ENCODE measurements at places on chromosomes 2 and 18. TPM values are rescaled to one million over a fixed set of nuclear protein-coding genes. Genes with fewer than 3 reads are reported as not detected.

The VSNL1 gene
- total RNA-seq: not detected

The LIMS1 gene
- 126 TPM for total RNA-seq

The TMEM163 gene
- not detected for total RNA-seq

The PROC gene
- not detected for total RNA-seq

The CFAP210 gene
- total RNA-seq: not detected

The LYG1 gene
- total RNA-seq: 2.5 TPM

The RAD51AP2 gene
- total RNA-seq: not detected

The CTLA4 gene
- 18.4 TPM for total RNA-seq

- no peaks in the 10 kb centered on the region for H3K36me3 ChIP-seq
- no peaks in the 10 kb centered on the region for H3K27me3 ChIP-seq
- DNase-seq: no peak
- H3K4me3 ChIP-seq: no peak overlapping the region
- H3K4me1 ChIP-seq: no peaks in the 10 kb centered on the region
- no peak overlapping the region for H3K27ac ChIP-seq
Measured at GRCh38 chr18:6711467-6711866, 18.0 kb upstream of the ARHGAP28 start.

GRCh38 chr2:173467751-173468150 lies 113.1 kb downstream of the CDCA7 start:
- H3K4me3 ChIP-seq: no peak overlapping the region
- no peaks in the 10 kb centered on the region for H3K36me3 ChIP-seq
- no peaks in the 10 kb centered on the region for H3K4me1 ChIP-seq
- H3K27me3 ChIP-seq: no peaks in the 10 kb centered on the region

- no peaks in the 10 kb centered on the region for H3K4me1 ChIP-seq
- no peaks in the 10 kb centered on the region for H3K27me3 ChIP-seq
- DNase-seq: no peak
- H3K4me3 ChIP-seq: no peak overlapping the region
- H3K36me3 ChIP-seq: peaks cover 3% of the 10 kb centered on the region
Measured at GRCh38 chr2:241974851-241975592, 105.5 kb downstream of the RTP5 start.

DNA sequence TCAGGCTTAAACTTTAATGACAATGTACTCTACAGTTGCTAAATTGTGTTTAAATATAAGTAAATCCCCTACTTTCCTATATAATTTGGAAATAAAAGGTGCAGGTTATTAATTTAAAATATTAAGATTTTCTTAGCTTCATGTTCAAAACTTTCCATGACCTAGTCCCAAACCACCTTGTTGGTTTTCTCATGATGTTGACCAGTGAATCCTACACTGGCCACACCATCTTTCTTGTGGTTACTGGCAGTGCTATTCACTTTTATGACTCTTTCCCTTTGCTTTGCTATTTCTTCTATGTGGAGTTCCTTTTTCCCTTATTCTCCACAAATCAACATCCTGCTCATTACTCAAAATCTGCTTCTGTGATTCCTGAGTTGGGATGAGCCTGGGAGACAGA lies 138.6 kb upstream of the NDUFV2 start:
- no peak overlapping the region for H3K4me3 ChIP-seq
- no peak overlapping the region for H3K27ac ChIP-seq
- H3K27me3 ChIP-seq: no peaks in the 10 kb centered on the region
- H3K4me1 ChIP-seq: no peaks in the 10 kb centered on the region

- no peak overlapping the region for H3K27ac ChIP-seq
- no peaks in the 10 kb centered on the region for H3K4me1 ChIP-seq
- DNase-seq: no peak
- H3K27me3 ChIP-seq: no peaks in the 10 kb centered on the region
- no peak overlapping the region for H3K4me3 ChIP-seq
Measured at GRCh38 chr2:148906124-148906523, 31.1 kb downstream of the KIF5C start.

GRCh38 chr2:2057125-2057721 lies 273.9 kb downstream of the MYT1L start:
- peak; percentile 62 for DNase-seq
- no peaks in the 10 kb centered on the region for H3K27me3 ChIP-seq
- peaks cover 18% of the 10 kb centered on the region for H3K4me1 ChIP-seq
- H3K27ac ChIP-seq: no peak overlapping the region
- no peak overlapping the region for H3K4me3 ChIP-seq
- no peaks in the 10 kb centered on the region for H3K36me3 ChIP-seq

GRCh38 chr2:148451046-148451445 lies 193.5 kb upstream of the EPC2 start:
- no peaks in the 10 kb centered on the region for H3K4me1 ChIP-seq
- no peaks in the 10 kb centered on the region for H3K36me3 ChIP-seq
- no peaks in the 10 kb centered on the region for H3K27me3 ChIP-seq
- no peak overlapping the region for H3K27ac ChIP-seq
- no peak overlapping the region for H3K4me3 ChIP-seq

DNA sequence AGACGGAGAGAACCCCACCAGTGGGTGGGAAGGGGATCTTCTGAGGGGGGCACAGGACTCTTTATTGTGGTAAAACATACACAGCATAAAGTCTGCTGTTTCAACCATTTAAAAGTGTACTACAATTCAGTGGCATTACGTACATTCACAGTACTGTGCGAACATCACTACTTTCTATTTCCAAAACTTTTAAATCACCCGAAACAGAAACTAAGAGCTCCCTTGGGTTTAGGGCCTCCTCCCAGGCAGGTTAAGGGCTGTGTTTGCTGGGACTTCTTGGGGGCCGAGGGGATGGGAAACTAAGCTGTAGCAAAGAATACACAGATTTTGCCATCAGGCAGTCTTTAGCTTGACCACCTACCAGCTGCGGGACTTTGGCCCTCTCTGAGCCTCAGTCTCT lies 242.0 kb downstream of the HAUS1 start:
- H3K4me3 ChIP-seq: no peak overlapping the region
- H3K36me3 ChIP-seq: no peaks in the 10 kb centered on the region
- DNase-seq: no peak
- no peak overlapping the region for H3K27ac ChIP-seq

DNA sequence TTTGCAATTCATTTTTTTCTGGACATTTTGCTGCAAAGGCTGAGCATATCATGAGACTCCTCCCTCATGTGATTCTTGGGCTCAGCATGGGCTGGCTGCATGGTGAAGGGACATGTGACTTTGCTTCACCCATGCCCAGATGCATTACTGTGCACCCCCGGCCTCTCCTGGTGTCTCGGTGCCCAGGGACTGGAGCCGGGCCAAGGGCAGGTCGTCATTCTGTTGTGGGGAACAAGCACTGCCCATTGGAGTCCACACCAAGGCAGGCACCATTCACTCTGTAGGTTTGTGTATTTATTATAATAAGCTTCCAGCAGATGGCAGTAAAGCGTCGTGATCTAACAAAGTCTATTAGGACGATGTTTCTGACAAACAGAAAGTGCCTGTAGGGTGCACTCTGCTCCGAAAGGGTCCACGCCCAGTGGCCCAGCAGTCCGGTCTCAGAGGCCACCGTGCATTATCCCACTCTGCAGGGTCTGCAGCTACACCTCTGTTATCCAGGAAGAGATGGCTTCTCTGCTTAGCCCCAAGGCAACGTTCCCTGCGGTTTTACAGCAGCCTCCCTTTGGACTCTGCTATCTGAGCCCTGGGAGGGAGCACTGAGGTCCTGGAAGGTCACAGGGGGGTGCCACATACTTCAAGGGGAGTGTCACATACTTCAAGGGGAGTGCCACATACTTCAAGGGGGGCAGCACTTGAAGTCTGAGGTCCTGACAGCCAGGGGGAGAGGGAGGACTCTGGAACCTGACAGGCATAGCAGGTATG lies 219.6 kb downstream of the TSN start:
- no peaks in the 10 kb centered on the region for H3K27me3 ChIP-seq
- peak overlapping the region; percentile 46 for H3K4me3 ChIP-seq
- DNase-seq: peak; percentile 56
- no peak overlapping the region for H3K27ac ChIP-seq
- no peaks in the 10 kb centered on the region for H3K36me3 ChIP-seq
- H3K4me1 ChIP-seq: peaks cover 4% of the 10 kb centered on the region

DNA sequence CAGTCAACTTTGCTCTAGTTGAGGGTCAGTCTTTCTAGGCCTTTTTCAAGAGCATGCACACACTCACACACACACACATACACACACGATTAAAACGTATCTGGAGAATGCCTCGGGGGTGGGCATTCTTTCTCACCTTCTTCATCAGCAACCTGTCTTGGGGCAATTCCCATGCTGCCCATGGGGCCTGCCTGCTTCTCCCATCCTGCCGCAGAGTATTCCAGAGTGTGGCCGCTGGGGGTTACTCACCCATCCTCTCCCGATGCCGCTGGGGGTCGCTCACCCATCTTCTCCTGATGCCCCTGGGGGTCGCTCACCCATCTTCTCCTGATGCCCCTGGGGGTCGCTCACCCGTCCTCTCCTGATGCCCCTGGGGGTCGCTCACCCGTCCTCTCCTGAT lies 10.8 kb upstream of the ALLC start:
- H3K27me3 ChIP-seq: no peaks in the 10 kb centered on the region
- no peak overlapping the region for H3K4me3 ChIP-seq
- peaks cover 11% of the 10 kb centered on the region for H3K4me1 ChIP-seq
- no peak for DNase-seq

- DNase-seq: no peak
- H3K36me3 ChIP-seq: no peaks in the 10 kb centered on the region
- H3K27me3 ChIP-seq: no peaks in the 10 kb centered on the region
- no peak overlapping the region for H3K27ac ChIP-seq
Measured at GRCh38 chr2:30940839-30941238, 133.6 kb upstream of the CAPN13 start.

GRCh38 chr2:201656102-201656501 lies 12.8 kb upstream of the TMEM237 start:
- H3K27ac ChIP-seq: no peak overlapping the region
- H3K4me1 ChIP-seq: no peaks in the 10 kb centered on the region
- no peak overlapping the region for H3K4me3 ChIP-seq
- no peaks in the 10 kb centered on the region for H3K36me3 ChIP-seq
- H3K27me3 ChIP-seq: no peaks in the 10 kb centered on the region

- H3K27ac ChIP-seq: no peak overlapping the region
- no peaks in the 10 kb centered on the region for H3K36me3 ChIP-seq
- H3K27me3 ChIP-seq: no peaks in the 10 kb centered on the region
- H3K4me1 ChIP-seq: no peaks in the 10 kb centered on the region
- no peak for DNase-seq
Measured at GRCh38 chr2:44848026-44848425, 93.5 kb upstream of the SIX3 start.

- no peaks in the 10 kb centered on the region for H3K36me3 ChIP-seq
- DNase-seq: no peak
- H3K4me3 ChIP-seq: no peak overlapping the region
- H3K27me3 ChIP-seq: no peaks in the 10 kb centered on the region
- H3K4me1 ChIP-seq: peaks cover 88% of the 10 kb centered on the region
Measured at GRCh38 chr2:69694894-69695849, 46.8 kb upstream of the ANXA4 start.

GRCh38 chr2:12606472-12607000 lies 110.2 kb upstream of the TRIB2 start:
- peaks cover 16% of the 10 kb centered on the region for H3K4me1 ChIP-seq
- H3K4me3 ChIP-seq: no peak overlapping the region
- DNase-seq: no peak
- H3K27me3 ChIP-seq: no peaks in the 10 kb centered on the region

GRCh38 chr2:178413472-178414265 lies 37.3 kb downstream of the PRKRA start:
- peaks cover 15% of the 10 kb centered on the region for H3K4me1 ChIP-seq
- DNase-seq: peak; percentile 80
- peak overlapping the region; percentile 86 for H3K4me3 ChIP-seq
- no peaks in the 10 kb centered on the region for H3K36me3 ChIP-seq

DNA sequence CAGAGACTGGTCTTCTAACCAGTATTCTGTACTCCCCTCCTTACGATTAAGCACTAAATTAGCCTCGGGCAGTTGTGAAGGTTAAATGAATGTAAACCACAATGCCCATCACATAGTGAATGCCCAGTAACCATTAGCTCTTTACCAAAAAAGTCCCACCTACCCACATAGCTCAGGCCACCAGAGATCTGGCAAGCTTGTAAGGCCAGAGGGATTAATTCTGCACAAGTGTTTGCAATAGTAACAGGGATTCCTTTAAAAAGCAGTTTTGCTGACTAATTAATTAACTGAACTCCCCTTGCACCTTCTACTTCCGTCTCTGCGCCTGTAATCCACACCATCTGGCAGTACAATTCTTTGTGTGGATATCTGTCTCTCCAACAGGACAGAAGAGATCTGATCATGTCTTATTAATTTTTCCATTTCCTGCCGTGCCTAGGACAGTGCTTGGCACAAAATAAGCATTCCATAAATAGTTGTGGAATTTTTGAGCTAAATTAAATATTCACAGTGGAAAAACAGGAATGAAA lies 36.2 kb upstream of the IGFBP2 start:
- no peak for DNase-seq
- H3K4me1 ChIP-seq: no peaks in the 10 kb centered on the region
- no peak overlapping the region for H3K4me3 ChIP-seq
- no peaks in the 10 kb centered on the region for H3K27me3 ChIP-seq
- no peaks in the 10 kb centered on the region for H3K36me3 ChIP-seq
- H3K27ac ChIP-seq: no peak overlapping the region

- H3K4me3 ChIP-seq: no peak overlapping the region
- no peaks in the 10 kb centered on the region for H3K36me3 ChIP-seq
- no peak for DNase-seq
- no peaks in the 10 kb centered on the region for H3K4me1 ChIP-seq
Measured at GRCh38 chr2:45344502-45344901, 266.6 kb downstream of the SRBD1 start.

DNA sequence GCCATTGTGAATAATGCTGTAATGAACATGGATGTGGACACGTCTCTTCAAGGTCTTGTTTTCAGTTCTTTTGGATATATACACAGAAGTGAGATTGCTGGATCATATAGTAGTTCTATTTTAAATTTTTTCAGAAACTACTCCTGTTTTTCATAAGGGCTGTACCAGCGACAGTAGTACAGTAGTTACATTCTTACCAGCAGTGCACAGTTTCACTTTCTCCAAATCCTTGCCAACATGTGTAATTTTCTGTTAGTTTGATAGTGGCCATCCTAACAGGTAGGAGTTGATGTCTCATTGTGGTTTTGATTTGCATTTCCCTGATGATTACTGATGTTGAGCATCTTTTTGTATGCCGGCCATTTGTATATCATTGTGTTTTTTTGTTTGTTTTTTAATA lies 81.7 kb downstream of the EPC2 start:
- no peak overlapping the region for H3K4me3 ChIP-seq
- no peak for DNase-seq
- no peak overlapping the region for H3K27ac ChIP-seq
- peaks cover 43% of the 10 kb centered on the region for H3K4me1 ChIP-seq
